Fibroblast of skin of abdomen (primary cell): ENCODE measurements at places on chromosomes 6 and 20.
A peak's percentile ranks its signal among the peaks of the same experiment; 100 is the strongest.

DNA sequence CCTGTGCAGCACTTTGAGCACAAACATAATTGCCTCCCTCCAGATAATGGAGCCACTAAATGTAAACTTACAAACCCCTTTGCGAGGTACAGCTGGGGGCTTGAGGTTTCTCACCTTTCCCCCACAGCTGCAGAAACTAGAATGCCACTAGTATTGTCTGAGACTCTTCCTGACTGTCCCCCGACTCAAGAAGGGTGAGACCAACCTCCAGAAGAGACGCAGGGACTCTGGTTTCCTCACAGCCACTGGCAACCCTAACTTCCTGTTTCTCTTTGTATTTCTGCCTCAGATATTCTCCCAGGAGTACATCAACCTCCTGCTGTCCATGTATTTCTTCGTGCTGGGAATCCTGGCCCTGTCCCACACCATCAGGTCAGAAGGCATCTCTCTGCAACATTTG, 23.6 kb downstream of the HM13 start:
- no peak for DNase-seq

DNA sequence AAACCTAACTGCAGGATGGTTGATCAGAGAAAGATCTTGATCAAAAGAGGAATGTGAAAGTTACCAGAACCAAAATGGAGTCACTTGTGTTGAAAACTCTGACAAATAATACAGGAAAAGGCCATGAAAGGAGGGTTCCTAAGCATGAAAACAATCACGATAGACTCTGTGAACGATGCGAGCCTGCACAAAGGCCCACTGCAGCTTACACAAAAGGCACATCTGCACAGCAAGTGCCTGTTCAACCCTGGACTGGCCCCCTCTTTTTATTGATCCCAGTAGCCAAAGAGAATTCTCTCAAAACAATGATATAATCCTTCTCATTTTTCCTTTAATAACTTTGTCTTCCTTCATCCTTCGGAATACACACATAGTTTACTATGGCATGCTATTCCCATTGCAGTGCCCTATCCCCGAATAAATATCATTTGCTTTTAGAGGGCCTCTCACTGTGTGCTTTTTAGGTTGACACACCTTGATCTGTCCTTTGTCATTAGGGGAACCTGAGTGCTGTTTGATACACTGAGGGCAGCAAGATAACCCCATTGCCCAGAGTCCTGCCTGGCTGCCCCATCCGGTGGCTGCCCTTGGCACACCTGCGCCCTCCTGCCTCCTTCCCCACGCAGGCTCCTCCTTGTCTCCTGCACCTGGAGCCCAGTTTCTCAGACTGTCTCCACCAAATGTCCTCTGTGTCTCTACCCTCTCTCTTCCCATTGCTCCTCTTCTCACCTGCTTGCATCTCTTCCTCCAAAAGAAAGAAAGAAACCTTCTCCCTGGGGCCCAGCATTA, 98.3 kb upstream of the FRMD1 start:
- DNase-seq: no peak

DNA sequence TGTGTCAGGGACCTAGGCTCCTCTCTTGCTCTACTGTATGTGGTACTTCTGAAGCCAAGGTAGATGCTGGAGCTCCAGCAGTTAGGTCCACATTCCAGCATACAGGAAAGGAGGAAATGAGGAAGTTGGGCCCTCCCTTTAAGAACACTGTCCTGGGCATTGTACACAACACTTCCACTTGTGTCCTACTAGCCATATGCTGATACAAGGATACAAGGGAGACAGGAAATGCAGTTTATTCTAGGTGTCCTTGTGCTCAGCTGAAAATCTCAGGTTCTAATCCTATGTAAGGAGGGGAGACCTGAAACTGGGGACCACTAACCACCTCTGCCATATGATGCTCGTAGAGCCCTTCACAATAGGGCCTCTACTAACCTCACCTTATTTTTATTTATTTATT, 4.2 kb downstream of the TRIB3 start:
- no peak for DNase-seq

DNA sequence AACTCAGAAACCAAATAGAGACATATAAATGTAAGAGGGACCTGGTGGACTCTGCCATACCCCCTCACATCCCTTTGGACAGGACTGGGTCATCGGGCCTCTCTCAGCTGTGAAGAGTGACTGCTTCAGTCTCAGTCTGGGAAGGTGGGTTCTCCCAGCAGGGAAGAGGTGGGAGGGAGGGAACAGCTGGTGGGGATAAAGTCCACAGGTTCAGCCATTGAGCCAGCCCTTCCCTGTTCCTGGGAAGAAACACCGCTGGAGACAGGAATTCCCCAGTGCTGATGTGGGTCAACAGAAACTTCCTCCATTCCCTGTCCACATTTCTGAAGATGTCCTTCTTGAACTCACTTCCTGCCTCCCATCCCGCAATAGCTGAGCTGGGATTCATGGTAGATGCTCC, 209.2 kb upstream of the PMEPA1 start:
- DNase-seq: no peak

DNA sequence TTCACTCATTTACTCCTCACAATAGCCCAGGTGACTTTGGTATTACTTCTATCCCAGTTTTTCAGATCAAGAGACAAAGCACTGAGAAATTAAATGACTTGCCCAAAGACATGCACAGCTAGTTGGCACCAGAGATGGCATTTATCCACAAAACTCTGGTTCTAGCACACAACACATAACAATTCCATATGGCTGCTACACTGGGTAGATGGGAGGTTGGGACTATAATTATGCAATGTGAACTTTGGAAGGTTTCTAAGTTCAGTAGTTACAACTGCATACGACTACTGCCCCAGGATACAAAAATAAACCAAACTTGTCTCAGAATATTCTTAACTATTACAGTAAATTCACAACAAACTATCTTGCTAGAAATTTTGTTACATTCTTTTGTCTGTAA, 54.2 kb upstream of the MLIP start:
- no peak for DNase-seq

DNA sequence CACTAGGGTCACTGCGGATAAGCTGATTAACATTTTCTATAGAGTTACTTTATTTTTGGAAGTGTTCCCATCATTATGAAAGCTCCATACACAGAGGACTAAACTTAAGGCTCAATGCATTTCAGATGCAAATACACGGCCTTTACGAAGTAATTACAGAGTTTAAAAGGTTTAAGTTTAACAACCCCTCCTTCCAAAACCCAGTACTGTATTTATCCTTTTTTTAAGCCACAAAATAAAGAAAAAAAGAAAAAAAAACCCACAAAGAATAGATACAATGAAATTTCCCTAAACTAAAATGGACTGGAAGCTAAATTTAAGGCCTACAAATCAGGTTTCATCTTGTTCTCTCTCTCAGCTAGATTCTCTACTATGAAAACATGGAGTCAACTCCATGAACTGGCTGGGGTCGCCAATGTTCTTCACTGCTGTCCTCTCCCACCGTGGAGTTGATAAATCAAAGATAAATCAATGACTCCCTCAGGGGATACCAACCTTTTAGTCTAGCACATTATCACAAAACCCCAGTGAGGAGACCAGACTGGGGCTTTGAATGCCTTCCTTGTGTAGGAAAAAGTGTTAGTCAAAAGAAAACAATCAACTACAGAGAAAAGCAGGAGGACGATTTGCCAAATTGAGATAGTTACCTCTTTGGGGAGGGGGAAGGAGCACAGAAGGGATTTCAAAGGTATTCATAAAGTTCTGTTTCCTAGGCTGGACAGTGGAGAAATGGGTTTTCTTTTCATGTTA, 52.5 kb downstream of the TNFRSF21 start:
- no peak for DNase-seq

GRCh38 chr20:2729251-2729713, 36.7 kb downstream of the EBF4 start:
- peak; percentile 22 for DNase-seq

GRCh38 chr6:30683183-30683979, 3.1 kb downstream of the PPP1R18 start:
- no peak for DNase-seq

DNA sequence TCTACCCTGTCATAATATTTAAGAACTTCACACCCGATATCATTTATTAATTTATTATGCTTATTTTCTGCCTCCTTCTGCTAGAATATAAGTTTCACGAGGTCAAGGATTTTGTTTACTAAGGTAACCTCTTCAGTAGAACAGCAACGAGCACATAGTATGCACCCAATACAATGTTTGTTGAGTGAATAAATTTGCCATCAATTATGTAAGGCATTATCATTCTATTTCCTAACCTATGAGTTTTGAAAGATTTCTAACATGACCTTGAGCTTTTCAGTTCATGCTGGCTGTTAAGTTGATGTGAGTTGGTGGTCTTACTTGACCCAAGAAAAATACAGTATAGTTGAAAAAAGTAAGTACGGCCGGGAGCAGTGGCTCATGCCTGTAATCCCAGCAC, 125.9 kb upstream of the LOC128125822 start:
- DNase-seq: no peak

DNA sequence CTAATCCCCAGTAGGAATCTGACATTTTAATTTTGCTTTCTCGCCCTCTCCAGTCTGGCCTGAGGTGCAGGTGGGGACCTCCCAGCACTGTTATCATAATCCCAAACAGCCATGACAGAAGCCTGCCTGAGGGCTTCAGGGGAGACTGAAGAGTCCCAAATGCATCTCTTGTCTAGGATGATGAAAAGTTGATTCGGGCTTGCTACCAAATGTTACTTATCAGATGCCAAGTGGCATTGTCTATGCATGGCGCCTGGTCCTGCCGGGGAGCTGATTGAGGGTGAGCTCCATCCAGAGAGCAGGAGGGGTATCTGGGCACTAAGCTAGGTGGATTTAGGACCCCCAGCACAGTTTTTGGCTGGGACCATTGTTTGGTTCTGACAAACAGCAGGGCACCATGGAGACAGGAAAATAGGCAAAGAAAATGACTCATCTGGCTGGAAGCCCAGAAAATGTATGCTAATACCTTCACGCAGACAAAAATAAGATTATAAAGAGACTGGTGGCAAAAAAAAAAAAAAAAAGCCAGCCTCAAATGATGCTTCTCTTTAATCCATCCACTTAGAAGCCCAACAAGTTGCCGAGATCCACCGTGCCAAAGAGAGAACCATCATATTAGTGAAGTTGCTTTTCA, 513.7 kb upstream of the SULF2 start:
- DNase-seq: peak; percentile 94

GRCh38 chr20:46964618-46965455, 70.2 kb downstream of the EYA2 start:
- no peak for DNase-seq

GRCh38 chr20:24045621-24046318, 57.2 kb upstream of the GGTLC1 start:
- no peak for DNase-seq

DNA sequence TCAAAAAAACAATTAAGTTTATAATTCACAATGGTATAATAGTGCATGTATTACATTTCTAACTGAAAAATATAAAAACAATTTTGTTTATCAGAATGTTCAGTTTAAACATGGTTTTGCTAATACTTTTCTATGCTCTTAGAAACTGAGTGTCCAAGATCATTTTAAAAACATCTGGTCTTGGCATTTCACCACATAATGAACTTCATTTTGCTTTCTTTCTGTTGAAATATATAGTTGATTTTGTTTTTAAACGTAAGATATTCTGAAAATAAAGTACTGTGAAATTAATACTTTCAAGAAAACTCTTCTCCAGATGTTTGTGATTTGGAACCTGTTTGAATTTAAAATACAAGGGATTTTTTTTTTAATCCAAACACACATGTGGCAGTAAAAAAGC, 264.4 kb downstream of the COL12A1 start:
- DNase-seq: no peak

DNA sequence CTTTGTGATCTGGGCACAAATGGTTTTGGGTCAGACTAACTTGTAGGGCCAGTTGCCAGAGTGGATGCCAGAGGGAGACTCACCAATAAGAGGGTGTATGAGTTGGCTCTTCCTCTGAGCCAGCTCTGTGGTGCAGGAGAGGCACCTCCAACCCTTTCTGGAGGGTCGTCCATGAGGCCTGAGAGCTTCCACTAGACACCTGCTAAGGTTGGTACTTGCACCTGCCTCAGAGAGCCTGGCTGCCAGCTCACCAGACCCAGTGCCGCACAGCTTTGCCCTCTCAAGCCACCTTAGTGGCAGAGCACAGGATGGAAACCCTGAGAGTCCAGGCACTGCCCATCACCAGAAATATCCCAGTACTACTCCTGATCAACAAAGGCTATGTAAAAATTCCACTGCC, 504.3 kb downstream of the EYS start:
- no peak for DNase-seq

DNA sequence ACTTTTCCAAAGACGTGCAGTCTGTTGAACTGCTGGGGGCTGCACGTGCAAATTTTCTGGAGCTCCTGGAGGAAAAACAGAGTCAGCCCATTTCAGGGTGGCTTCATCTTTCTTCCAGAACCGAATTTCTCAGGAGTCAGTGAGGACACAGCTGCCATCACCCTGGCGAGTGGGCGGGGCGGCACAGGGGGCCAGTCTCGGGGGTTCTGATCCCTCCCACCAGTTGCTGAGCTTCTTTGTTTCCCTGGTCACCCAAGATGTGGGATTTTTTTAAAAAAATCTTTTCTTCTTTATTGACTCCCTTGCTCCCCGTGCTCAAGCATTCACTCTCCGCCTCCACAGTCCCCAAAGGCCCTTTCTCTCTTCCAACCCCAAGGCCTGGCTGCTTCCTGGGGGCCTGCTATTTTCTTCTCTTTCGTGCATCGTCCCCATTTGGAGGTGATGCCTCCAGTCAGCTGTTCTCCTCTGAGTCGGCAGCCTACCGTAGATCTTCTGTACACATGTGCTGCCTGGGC, 8.9 kb downstream of the C6orf118 start:
- DNase-seq: no peak

GRCh38 chr20:19658137-19658536, 99.9 kb upstream of the RIN2 start:
- no peak for DNase-seq

- DNase-seq: no peak
Measured at GRCh38 chr6:40906759-40907158, 132.3 kb downstream of the UNC5CL start.
